ENCODE measurements at places on chromosomes 11 and 22.

DNA sequence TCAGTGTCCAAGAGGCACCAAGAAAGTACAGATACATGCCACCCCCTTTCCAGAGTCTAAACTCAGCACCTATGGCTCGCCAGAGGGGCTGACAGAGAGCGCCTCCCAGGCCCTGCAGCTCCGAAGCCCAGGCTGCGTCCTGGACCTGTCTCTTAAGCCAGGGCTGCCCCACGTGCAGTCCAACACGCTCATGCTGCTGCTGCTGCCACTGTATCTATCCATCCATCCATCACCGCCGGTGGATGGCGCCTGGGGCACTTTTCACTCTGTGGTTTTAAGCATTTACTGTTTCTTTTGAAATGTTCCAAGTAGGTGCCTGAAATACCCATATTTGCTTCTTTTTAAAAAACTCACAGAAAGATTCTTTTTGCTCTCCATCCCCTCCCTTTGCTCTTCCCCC, 41.8 kb downstream of the MACROD1 start:
- no peak for DNase-seq

GRCh38 chr11:69424748-69425147, 56.7 kb upstream of the LINC01488 start:
- no peak for DNase-seq

GRCh38 chr11:64538501-64538951, 52.5 kb upstream of the SLC22A12 start:
- DNase-seq, result no peak

DNA sequence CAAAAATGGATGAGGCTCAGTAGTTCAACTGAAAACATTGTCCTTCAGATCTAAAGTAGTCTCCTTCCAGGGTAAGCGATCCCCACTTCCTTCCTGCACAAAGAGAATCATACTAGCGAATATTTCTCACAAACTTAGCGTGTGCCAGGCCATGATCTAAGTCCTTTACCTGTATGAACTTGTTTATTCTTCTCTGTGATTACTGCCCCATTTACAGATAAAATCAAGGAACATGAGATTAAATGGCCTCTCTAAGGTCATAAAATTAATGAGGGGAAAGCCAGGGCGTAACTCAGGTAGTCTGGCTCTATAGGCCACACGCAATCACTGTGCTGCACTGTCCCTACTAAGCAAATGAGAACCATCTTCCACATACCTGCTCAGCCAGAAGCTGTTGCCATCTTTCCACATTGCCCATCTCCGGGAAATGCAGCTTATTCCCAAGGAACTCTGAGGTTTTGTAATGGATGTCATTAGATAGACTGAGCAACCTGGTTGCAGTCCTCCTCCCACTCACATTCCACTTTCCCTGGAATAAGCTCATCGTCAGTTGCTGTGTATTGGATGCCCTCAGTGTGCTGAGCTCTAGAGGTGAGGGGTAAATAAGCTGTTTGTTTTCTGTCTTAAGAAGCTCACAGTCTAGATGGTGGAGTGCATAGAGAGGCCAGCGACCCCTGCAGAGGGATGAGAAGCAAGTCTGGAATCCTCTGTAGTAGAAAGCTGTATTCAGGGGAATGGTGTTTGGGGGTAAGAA, 146.3 kb downstream of the SNX19 start:
- no peak for DNase-seq

- DNase-seq, result no peak
Observed at GRCh38 chr11:116990811-116991210, 107.4 kb downstream of the SIK3 start.

- peak; percentile 8 for DNase-seq
Observed at GRCh38 chr11:76637491-76638269, 32.9 kb downstream of the LRRC32 start.

DNA sequence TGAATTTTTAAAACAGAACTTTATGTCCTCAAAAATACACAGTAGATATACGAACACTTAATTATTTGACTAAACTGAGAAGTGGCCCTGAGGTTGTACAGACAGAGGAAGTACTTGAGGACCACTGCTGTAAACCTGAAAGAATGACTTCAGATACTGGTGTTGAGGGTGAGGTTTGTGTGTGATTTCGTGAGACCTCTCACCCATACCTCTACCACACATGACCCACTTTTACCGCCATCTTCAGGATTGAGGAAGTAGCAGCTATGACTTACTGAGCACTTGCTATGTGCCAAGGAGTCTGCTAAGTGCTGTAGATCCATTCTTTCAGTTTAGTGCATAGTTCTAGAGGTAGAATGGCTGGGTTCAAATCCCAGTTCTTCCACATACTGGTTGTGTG, 21.9 kb downstream of the MMP13 start:
- no peak for DNase-seq

DNA sequence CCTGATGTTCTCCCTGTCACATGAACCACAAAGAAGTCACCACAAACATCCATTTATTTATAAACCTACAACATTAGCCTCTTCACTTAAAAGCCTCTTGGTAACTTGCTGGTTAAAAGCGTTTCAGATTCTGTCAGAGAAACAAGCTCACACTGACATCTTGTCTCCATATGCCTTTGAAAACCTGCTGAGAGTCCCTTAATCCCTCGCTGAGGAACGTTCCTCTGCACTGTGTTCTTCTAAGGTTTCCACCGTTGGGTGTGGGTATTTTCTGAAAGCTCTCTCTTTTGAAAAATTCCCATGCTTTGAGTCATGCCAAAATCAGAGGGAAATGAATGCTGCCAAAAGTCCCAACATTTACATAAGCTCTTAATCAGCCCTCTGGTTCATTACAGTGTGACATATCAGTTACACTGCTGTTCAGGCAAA, 149.8 kb downstream of the CCDC34 start:
- DNase-seq, result no peak

- DNase-seq, result no peak
Observed at GRCh38 chr11:28447226-28447625, 339.0 kb downstream of the METTL15 start.

DNA sequence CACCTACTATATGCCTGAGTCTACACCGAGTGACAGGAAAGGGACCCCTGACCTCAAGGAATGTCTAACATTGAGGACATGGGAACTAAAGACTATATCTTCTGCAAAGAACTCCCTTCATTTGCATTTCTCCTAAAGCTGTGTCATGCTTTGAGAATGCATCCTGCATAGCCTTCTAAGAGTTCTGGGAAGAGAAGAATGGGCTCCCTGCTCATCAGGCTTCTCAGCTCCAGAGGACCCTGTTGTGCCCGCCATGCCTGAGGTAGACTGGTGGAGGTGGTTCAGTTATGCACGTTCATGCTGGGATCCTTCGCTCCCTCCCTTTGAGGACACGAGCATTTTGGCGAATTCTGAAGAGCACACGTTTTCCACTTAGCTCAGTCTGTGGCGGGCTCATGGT, 63.3 kb downstream of the GRIK4 start:
- DNase-seq, result no peak

DNA sequence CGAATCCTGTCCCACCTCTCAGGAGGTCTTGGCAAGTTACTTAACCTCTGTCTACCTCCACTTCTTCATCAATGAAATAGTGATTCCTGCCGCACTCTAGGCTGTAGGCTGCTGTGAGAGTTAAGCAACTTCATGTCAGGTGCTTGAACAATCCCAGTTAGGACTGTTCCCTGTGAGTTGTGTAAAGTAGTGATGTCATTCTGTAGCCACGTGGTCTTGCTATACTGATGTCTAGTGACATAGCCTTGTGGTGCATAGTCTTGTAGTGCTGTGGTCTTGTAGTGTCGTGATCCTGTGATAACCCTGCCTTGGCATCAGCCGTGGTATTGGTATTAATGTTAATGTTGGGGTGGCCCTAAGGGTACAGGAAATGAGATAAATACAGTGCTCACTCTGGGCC, 30.3 kb upstream of the PRR5 start:
- peak; percentile 43 for DNase-seq

Data from CD4-positive, alpha-beta T cell treated with Interleukin-21 for 1 hour (primary cell).